AML-193 (cell line): ENCODE measurements at places on chromosomes 11 and 22.

DNA sequence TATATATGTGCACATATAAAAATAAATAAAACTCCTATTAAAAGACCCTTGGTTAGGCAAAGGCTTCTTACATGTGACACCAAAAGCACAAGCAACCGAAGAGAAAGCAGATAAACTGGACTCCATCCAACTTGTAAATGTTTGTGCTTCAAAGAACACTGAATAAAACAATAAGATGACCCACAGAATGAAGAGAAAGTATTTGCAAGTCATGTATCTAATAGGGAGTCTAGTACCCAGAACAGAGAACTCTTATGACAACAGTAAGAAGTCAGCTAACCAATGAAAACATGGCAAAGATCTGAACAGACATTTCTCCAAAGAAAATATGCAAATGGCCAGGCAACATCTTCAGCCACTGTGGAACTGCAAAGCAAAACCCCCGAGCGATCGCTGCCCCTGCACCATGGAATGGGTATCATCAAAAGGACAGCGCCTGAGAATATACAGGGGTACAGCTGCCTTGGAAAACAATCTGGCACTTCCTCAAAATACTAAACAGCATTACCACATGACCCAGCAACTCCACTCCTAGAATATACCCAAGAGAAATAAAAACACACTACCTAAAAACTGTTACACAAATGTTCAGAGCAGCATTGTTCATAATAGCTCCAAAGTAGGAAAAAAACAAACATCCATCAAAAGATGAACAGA lies 17.2 kb downstream of the BRD1 start:
- DNase-seq: no peak

GRCh38 chr11:79852176-79852575 lies 411.3 kb upstream of the TENM4 start:
- DNase-seq: no peak

DNA sequence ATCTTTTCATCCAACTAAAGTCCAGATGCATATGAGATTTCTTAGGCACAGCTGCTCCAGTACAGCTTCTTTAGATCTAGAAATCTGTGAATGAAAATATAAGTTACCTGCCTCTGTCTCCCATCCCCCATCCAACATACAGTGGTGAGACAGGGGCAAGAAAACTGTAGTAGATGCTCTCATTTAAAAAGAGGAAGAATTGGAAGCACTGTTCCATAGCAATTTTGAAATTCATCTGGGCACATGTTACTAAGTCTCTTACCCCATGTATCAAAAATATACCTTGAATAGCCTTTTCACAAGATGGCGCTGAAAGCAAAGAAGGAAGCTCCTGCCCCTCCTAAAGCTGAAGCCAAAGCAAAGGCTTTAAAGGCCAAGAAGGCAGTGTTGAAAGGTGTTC lies 37.8 kb downstream of the HSD17B12 start:
- DNase-seq: no peak

DNA sequence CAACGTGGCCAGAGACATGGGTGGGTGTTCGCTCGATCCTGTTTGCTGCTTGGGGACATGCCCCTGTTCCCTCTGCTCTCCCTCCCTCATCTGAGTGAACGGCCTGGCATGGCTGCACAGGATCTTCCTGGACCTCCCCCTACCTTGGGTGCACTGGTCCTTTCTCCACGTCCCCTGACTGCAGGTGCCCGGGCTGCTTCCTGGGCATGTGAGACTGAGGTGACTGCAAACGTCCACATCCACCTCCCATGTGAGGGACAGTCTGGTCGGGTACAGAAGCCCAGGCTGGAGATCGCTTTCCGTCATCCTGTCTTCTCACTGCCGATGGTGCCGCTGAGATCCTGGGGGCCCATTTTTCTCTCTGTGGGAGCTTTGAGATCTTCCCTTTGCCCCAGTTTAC lies 11.8 kb downstream of the SULT4A1 start:
- DNase-seq: no peak

DNA sequence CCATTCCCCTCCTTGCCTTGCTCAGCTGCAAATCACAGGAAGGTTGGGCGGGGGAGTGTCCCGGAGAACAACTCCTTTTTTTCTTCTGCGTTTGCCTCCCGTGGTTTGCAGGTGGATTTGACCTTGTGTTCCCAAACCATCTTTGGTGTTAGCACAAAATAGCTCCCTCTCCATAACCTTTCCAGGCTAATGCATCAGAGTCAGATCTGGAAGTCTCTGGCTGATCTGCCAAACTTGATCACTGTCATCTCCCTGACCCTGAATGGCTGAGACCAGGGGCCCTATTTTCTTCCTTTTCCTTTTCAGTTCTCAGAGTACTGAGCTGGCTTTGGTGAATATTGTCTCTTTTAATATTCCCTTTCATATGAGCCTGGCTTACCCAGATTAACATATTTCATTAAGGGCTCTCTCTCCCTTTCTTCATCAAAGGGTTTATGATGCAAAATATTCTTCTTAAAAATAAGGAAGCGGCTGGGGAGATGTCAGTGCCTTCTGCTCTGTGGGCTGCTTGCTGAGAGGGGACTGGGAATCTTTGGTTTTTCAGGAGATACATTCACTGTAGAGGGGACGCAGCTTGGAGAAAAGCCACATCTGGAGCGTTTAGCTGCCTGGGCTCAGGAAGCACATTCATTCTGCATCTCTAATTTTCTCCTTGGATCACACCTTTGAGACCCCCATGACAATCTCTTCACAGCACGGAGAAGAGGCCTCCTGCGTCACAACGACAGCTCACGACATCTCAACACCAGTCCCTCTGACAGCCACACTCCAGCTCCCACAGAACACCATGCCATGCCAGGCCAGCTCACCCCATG lies 148.3 kb downstream of the CEP164 start:
- no peak for DNase-seq

- DNase-seq: no peak
These were observed 24.6 kb upstream of the ZDHHC13 start for GRCh38 chr11:19092342-19092741.

DNA sequence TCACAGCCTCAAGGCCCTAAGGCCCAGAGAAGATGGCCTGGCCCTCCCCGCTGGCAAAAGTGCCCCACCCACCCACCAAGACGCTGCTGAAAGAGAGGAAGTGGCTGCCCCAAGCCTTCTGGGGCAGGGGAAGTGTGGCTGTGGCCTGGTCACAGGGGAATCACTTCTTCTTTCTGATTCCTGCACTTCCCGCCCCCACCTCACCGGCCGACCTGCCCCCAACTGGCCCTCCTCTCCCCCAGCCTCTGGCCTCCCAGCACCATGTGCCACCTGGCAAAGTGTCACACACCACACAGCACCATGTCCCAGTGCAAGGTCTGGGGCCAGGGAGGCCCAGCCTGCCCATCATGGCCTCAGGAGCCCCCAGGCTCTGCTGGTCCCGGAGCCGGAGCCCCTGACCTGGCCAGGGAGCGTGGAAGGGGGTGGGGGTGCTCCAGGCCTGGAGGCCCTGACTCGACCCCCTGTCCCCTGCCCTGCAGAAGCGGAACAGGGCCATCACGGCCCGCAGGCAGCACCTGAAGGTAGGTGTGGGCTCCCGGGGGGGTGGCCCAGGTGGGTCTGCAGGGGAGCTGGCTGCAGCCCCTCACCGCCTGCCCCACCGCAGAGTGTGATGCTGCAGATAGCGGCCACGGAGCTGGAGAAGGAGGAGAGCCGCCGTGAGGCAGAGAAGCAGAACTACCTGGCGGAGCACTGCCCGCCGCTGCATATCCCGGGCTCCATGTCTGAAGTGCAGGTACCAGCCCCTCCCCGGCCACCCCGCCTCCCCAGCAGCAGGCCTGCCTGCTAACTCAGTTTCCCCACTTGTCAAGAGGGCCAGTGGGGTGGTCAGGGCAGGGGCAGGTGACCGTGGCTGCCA lies 1.4 kb downstream of the TNNI2 start:
- peak; percentile 76 for DNase-seq

DNA sequence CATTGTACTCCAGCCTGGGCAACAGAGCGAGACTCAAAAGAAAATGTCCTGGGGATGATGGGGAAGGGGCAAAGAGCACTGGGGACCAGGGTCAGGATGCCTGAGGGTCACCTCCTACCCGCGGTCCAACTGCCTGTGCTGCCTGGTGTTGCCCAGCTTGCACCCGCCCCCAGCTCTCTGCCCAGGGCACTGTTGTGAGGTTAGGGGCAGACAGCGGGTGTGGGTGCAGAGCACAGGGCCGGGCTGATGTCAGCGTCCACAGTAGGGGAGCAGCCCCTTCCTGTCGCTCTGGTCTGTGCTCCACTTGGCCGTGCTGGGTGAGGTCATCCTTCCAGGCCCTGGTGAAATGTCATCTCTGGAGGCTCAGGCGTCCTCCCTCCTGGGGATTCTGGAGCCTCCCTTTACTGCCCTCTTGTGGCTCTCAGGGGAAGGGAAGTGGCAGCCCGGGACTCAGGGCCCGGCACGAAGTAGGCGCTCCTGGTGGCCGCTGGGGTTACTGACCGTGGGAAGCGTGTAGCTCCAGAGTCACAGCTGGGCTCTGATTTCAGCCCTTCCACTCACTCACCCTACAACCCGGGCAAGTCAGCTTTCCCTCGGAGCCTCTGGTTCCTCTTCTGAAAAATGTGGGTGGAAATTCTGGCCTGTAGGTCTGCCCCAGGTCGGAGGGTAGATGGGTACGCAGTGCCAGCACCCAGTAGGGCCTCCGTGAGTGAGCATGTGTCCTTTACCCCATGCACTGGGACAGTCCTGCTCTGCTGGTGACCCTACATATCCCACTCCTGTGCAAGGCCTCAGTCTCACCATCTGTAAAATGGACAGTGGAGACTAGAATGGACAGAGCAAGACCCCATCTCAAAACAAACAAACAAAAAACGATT lies 17.3 kb upstream of the PRR5 start:
- peak; percentile 88 for DNase-seq

- DNase-seq: peak; percentile 71
These were observed 3.9 kb upstream of the ABCG4 start for GRCh38 chr11:119144825-119145486.

GRCh38 chr22:49544286-49544685 lies 283.4 kb downstream of the BRD1 start:
- no peak for DNase-seq

- no peak for DNase-seq
These were observed 11.7 kb downstream of the GUCD1 start for GRCh38 chr22:24543185-24543601.

- no peak for DNase-seq
These were observed 16.1 kb downstream of the BIK start for GRCh38 chr22:43126501-43127165.

- DNase-seq: no peak
These were observed 19.4 kb upstream of the APLP2 start for GRCh38 chr11:130050257-130050656.

DNA sequence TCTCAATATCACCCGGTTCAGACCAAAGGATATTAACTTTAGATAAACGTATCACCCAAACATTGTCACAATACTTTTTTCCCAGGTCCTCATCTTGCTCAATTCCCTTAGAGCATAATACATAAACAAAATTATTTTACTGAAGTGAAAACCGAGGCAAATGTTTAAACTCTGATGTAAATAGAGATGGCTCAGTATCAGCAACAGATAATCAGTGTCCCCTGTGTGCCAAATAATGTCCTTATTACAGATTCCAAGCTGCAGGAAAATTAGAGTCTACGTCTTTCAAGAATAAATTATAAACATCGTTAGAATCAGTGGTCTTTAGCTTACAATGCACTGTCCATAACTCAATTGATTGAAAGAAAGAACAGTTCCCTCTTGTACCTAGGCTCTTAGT lies 50.2 kb downstream of the DDI1 start:
- no peak for DNase-seq

- no peak for DNase-seq
These were observed 34.6 kb downstream of the IFT27 start for GRCh38 chr22:36741204-36741793.

- no peak for DNase-seq
These were observed 14.9 kb upstream of the SOX10 start for GRCh38 chr22:37999236-37999635.
